NCI-H2171 treated with DMSO at 0.1 percent for 48 hours (cell line): ENCODE measurements at places on chromosomes 1 and 21.

DNA sequence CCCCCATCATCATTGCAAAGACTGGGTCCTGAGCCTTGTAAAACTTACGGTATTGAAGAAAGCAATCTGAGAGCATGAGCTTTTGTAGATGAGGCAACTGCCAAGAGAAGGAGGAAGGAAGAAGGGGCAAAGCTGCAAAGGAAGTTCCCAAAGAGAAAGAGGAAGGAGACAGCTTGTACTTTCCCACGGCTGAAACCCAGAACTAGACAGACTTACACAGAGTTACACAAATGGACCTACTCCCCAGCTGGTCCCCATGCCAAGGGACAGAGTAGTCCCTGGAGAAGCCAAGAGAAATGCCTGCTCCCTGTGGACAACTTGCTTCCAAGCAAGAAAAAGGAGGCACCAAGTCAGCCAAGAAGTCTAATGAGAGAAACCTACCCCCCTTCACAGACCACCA lies 22.6 kb downstream of the SLC5A9 start:
- DNase-seq: no peak

DNA sequence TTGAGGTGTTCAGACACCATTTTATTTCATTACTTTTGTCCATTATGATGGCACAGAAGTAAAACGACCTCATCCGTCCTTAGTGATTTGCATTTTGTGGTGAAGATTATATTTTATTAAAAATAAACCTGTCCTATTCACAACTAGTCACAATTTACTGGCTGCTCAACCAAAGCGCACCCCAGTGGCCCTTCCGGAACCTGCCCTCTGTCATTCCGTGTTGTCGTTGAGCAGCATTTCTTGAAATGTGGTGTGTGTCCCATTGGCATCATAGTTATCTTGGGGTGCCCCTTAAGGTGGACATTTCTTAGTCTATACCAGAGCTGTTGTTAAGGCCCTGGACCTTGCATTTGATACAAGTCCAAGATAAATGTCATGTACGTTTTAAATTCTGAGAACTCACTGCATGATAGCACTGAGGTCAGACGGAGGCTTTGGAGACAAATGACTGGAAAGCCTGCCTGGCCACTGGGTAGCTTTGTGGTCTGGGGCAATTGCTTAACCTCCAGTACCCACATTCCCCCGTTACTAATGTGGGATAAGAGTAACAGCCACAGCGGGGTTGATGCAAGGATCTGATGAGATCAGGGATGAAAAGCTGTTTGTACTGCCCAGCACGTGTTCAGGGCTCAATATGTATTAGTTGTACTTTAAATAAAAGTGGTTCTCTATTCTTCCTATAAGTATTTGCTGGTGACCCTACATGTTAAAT lies 36.2 kb downstream of the BACH1 start:
- DNase-seq: no peak

- DNase-seq: peak; percentile 83
These were observed 12.4 kb downstream of the FMOD start for GRCh38 chr1:203338335-203339036.

GRCh38 chr1:210618369-210618768 lies 289.7 kb downstream of the HHAT start:
- peak; percentile 76 for DNase-seq

DNA sequence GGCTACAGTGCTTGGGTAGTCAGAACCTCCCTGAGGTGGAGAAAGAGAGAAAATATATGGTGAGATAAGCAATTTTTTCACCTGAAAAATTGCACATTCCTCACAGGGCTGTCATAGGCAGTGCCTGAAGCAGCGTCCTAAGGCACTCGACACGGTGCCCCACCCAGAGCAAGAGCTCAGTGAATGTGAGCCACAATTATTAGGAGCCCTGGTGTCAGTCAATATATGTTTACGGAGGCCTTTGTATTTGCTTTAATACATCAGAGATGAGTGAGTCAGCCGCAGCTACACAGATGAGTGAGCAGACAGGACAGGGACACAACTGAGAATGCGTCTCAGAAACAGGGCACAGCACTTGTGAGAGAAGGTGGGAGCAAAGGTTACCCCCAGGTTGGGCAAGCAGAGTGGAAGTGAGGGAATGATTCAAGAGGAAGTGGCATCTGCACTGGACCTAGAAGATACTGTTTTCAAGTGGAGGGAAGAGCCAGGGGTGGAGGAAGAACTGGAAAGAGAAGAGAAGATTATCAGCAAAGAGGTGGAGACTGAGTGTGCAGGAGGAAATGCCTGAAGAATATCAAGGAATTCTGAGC lies 5.2 kb upstream of the PIGC start:
- no peak for DNase-seq

DNA sequence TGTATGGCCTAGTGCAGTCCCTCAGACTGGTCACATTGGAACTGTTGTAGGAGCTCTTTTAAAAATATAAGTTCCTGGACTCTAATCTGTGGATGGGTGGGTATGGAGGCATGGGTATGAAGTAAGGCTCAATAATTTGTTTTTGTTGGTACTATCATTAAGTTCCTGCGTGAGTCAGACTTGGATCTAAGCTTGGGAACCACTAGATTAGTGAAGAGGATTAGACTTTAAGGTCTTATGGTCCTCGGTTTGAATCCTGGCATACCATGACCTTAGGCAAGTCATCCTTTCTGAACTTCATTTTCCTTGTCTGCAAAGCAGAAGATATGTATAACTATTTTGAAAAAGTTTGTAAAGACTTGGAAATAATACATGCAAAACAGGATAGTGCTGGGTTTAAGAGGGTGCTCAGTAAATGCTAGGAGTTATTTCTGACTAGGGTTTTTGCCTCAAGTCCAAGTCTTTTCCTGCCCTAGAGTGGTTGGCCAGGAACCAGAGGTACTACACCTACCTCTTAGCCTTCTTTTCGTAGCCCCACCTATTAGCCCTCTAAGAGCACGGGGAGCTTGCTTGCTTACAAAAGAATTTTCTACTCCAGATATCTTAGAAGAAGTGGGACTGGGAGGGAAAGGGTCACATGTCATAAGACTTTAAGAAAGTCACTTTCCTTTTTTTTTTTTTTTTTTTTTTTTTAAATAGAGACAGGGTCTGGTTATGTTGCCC lies 38.6 kb upstream of the METTL18 start:
- DNase-seq: no peak

DNA sequence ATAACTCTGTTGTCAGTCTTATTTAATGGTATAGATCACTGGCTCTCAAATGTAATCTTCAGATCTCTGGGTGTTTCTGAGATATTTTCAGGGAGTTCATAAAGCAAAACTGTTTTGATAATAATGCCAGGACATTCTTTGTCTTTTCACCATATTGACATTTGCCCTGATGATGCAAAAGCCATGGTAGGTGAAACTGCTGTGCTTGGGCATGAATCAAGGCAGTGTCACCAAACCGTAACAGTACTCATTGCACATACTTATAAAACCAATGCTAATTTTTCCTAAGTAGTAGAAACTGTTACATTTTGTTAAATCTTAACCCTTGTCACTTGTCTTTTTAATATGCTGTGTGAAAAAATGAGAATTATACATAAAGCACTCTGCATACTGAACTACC lies 76.0 kb downstream of the RPS6KC1 start:
- no peak for DNase-seq

DNA sequence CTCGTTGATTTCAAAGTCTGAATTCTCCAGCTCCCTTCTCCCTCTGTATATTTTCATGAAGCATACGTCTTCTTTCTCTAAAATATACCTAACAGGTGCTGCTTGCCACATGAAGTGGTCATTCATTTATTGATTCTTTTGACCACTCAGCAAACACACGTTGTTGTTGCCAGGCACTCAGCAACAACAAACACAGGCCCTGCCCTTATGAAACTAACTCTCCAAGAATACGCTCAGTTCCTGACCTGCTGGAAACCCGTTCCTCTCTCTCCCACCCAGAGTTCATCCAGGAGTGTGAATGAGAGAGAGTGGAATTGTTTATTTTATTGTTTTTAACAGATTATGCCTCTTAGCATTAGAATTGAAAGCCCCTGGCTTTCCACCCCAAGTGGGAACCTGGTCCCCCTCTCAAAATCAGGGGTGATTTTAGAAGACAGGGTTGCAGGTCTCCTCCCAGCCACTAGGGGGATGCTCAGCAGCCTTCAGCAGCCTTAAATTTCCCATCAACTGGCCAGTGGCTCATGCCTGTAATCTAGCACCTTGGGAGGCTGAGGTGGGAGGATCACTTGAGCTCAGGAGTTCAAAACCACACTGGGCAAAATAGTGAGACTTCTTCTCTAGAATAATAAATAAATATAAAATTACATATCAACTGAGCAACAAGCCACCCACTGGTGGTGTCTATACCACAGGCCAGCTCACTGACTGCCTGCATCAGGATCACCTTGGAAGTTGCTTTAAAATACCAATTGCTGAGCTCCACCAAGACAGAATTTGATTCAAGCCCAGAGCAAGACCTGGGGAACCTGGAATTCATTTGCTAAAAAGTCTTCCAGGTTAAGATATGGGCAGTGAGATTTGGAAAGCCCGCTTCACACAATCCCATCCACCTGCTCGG lies 181.0 kb upstream of the KLHDC7A start:
- DNase-seq: peak; percentile 35

GRCh38 chr1:85630493-85630892 lies 49.9 kb downstream of the CCN1 start:
- no peak for DNase-seq

DNA sequence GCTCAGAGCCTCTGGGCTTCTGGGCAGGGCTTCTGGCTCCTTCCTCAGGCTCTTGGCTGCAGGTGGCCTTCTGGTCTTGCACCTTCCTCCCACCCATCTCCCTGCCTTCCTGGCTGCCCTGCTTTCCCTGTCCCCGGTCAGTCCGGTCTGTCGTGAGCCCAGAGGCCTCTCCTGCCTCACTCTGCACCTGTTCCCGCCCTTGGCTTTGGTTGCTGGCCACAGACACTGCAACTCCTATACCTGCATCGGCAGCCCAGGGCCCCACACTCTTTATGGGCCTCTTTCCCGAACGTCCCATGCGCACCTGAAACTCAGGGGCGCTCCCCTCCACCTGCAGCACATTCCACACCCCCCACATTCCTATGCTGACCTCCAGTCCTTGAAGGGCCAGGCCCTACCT lies 7.9 kb downstream of the FBXO2 start:
- DNase-seq: no peak

- DNase-seq: no peak
These were observed 23.2 kb upstream of the H6PD start for GRCh38 chr1:9211291-9211811.

DNA sequence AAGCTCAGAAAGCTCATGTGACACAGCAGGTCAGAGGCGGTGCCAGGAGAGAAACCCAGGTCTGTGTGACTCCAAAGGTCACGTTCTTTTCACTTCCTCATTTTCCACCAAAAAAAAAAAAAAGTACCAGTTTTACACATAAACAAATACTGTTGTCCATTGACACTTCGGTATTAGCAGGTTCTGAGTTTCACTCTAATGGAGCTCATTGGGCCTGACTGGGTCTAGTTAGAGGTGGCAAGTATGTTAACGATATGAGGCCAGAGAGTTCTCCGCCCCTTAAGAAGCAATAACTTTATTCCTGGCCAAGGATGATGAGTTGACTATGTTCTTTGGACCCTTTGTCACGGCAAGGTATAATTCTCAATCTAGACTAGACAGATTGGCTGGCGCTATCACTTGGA lies 30.0 kb upstream of the SDE2 start:
- no peak for DNase-seq

GRCh38 chr1:194866153-194866552 lies 1679.7 kb upstream of the B3GALT2 start:
- DNase-seq: no peak

GRCh38 chr1:119358636-119359035 lies 9.9 kb upstream of the HAO2 start:
- no peak for DNase-seq

DNA sequence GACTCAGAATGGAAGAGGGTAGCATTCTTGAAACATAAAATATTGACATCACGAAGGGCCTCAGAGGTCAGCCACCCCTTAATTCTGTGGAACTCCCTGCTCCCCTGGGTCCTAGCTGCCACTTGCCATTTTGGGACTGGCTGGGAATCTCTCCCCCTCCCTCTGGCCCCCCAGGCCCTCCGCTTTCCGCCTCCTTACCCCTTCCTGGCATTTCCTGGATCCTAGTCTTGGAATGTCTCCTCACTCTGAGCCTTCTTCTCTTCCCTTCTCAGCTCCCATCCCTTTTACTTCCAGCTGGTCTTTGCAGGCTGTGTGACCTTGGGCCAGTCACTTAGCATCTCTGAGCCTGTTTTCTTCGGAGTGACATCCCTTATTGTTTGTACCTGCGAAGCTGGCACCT lies 4.5 kb downstream of the PADI1 start:
- no peak for DNase-seq

- DNase-seq: no peak
These were observed 11.4 kb downstream of the SAMD11 start for GRCh38 chr1:934991-935750.
